ENCODE measurements at places on chromosomes 6 and 20.
A peak's percentile ranks its signal among the peaks of the same experiment; 100 is the strongest.

DNA sequence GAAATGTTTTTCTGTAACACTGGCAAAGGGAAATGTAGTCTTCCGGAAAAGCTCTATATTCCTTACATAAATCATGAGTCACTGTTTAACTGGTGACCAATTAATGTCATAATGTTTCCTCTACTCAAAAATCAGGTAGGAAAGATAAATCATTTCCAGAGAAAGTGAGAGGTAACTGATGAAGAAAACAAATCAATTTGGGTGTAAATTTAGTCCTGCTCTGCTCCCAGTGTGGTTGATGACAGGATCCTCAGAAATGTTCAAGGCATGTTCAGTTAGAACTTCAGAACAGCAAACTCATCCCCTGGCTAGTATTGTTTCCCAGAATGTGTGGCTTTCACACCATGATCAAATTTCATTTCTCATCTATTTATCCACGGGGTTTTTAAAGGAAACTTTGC is 38.8 kb upstream of the SPACA1 start:
- DNase-seq = no peak

GRCh38 chr20:49568278-49569151 is 578 bp upstream of the PTGIS start:
- DNase-seq = no peak

DNA sequence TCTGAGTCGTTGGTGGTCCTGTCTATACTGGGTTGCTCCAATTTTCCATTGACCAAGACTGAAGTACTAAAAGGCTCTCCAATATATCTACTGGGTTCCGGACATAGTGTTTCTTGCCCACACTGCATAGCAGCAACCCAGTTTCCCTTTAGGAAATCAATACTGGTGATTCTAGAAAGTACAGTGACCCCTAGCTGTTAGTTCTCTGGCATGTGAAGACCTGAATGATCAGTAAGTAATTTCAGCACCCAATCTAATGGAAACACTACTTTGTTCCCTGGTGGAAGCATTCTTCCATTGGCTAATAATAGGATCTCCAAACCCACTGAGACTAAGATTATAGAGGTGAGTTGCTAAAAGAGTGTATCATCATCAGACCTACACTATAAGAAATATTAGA is 40.8 kb upstream of the STMND1 start:
- DNase-seq = no peak

DNA sequence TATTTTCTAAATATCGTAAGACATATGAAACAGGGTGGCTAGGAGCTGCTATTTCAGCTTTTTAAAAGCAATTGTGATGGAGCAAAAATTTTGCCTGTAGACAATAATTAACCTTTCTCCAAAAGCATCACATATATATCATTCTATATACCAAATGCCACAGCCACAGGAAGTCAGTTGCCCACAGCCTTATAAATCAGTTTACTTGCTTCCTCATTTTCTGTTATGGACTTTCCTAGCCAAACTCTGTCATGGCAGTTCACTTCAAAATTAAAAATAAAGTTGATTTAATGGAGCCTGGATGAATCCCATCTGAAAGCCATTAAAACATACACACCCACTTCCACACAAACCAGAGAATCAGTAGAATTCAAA is 93.4 kb upstream of the NHSL1 start:
- DNase-seq = no peak

DNA sequence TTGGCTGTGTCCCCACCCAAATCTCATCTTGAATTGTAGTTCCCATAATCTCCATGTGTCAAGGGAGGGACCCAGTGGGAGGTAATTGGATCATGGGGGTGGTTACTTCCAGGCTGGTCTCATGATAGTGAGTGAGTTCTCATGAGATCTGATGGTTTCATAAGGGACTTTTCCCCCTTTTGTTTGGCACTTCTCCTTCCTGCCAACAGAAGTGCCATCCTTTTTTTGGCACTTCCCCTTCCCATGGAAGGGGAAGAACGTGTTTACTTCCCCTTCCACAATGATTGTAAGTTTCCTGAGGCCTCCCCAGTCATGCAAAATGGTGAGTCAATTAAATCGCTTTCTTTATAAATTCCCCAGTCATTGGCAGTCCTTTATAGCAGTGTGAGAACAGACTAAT is 18.0 kb upstream of the PI3 start:
- DNase-seq = no peak

DNA sequence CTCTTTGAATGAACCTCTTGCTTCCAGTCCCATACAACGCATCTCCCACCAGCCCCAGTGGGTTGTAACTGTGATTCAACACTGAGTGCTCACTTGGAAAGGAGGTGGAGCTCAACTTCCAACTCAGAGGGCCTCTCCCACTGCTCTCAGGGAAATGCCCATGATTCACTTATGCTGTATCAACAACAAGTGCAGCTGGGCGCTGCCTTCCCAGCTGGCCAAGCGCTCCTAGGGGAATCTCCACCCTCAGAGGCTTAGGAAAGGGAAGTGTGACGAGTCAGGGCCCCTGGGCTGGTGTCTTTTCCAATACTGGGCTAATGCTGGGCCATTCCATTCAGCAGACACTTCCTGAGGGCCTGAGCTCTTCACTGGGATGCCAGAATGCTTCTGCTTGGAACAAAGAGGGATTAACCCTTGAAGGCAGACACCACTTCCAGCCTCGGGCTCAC is 8.1 kb upstream of the OCSTAMP start:
- DNase-seq = peak; percentile 42

- peak; percentile 24 for DNase-seq
These were observed 129.7 kb downstream of the PRDM13 start for GRCh38 chr6:99736302-99736701.

GRCh38 chr6:33610067-33610466 is 11.1 kb upstream of the ITPR3 start:
- no peak for DNase-seq

DNA sequence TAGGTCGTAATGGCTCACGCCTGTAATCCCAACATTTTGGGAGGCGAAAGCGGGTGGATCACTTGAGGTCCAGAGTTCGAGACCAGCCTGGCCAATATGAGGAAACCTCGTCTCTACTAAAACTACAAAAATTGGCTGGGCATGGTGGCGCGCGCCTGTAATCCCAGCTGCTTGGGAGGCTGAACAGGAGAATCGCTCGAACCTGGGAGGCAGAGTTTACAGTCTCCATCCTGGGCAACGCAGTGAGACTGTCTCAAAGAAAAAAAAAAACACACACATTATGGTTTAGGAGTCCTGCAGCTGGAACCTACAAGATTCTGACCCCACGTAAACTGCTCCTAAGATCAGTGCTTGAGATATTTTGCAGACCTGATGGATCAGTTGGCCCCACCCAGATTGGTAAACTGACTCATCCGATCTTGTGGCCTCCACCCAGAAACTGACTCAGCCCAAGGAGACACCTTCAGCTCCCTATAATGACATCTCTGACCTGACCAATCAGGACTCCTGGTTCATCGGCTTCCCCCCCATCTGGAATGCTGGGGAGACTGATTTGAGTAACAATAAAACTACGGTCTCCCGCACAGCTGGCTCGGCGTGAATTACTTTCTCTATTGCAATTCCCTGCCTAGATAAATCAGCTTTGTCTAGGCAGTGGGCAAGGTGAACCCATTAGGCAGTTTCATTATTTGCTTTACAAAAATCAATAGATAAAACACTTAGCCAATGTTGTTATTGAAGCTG is 96.2 kb upstream of the BTN3A2 start:
- no peak for DNase-seq

DNA sequence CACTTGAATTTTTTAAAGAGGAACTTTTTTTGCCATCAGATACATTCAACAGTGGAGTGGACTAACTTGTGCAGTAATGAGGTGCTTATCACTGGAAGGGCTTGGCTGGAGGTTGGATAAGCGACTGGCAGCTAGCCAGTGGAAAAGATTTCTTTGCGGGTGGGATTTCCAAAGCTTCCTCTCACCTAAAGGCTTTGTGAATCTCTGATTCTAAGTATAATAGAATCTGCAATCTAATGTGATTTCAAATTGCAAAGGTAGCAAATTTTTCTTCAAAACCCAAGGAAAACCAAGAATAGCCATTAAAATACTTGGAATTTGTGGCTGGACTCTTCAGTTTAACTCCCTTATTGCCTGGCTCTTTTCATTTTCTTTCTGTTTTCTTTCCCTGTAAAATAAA is 460.4 kb upstream of the MARCKS start:
- DNase-seq = no peak

DNA sequence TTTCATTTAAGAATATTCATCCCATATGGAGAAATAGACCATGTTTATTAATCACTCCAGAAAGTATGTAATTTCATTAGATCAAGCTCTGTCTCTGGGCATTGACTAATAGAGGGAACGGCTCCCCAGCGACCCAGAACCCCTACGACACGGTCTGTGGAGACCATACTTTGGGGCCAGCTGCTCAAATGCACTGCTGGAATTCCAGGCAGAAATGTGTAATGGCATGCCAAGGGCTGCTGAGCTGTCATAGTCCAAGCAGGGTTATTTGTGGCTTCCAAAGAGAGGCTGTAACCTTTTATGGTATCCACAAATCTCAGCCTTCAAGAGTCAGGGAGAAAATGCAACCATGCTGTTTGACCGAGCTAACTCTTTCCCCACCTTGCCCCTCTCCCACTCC is 755.8 kb downstream of the DHX35 start:
- no peak for DNase-seq

DNA sequence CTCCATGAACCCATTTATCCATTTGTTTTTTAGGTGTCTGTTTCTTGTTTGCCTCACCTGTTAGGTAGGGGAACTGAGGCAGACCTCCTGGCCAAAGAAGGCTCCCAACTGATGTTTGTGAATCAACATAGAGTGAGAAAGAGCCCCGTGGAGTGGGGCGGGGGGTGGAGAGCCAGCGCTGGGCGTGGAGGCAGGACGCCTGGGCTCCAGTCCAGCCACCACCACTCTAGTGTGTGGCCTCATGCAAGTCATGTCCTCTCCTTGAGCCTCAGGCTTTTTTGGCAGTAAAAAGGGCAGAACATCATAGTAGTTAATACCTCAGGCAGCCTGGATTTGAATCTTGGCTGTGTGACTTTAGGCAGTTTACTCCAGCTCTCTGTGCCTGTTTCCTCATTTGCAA is 42.2 kb upstream of the SCRT2 start:
- DNase-seq = no peak

- DNase-seq = no peak
These were observed 523.2 kb upstream of the JARID2 start for GRCh38 chr6:14722704-14723103.

GRCh38 chr6:80339421-80339820 is 232.9 kb downstream of the BCKDHB start:
- no peak for DNase-seq

- DNase-seq = no peak
These were observed 300.1 kb upstream of the SASH1 start for GRCh38 chr6:148042536-148042935.

- no peak for DNase-seq
These were observed 41.1 kb downstream of the CNR1 start for GRCh38 chr6:88124925-88125557.

DNA sequence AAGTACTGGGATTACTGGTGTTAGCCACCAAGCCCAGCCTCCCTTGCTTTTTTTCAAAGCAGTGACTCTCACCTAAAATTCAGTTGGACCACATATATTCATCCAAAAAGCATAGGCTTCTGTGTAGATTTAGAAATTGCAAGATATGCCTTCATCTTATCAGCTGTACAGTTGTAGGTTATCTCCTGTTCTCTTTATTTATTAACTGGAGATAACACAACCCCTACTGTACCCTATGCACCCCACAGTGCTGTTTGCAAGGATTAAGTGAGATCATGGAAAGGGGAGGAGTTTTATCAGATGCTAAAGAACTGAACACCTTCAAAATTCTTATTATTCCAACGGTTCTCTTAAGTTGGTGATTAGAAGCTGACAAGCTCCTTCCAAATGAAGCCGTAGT is 164.4 kb upstream of the JARID2 start:
- no peak for DNase-seq

GRCh38 chr6:24906314-24906713 is 29.4 kb downstream of the RIPOR2 start:
- no peak for DNase-seq

DNA sequence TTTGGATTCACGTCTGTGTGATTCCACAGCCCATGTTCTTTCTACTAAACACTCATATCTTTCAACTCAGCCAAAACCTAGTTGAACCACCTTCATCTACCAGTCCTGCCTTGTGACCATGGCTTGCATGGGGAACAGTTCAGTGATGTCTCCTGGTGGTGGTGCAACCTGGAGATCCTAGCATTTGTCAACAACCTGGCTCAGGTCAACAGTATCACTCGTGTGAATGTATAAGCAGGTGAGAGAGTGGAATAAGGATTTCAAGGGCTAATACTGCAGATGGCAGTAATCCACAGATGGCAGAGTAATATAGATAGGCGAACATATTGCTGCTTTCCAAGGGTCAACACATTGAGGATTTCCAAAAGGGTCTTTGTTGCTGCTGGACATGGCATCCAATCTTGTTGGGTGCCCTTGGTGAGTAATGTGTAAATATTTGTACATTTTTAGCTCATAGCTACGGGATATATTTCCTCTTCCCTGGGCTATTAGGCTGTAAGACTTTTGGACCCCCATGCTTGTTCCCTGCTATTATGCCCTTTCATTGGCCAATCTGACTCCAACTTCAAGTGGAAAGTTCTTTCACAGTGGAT is 13.4 kb downstream of the PBOV1 start:
- no peak for DNase-seq

GRCh38 chr6:110075406-110075805 is 97.3 kb downstream of the GPR6 start:
- DNase-seq = no peak

DNA sequence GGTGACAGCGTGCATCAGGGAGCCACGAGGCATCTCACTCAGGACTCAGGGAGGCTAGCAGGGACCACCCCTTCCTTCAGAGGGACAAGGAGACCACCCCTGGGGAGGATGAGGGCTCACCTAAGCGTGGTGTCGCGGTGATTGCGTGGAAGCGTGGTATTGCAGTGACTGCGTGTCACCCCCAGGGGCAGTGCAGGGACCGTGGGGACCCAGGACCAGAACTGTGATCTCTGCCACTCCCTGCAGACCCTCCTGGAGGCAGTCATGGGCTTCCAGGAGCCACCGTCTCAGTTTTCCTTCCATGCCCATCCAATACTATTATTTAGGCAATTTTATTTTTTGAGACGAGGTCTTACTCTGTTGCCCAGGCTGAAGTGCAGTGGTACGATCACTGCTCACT is 147.1 kb downstream of the TAF4 start:
- DNase-seq = peak; percentile 29

- DNase-seq = no peak
These were observed 45.2 kb upstream of the PAK5 start for GRCh38 chr20:9884061-9884460.

GRCh38 chr6:1792989-1793388 is 183.3 kb downstream of the FOXC1 start:
- DNase-seq = peak; percentile 71

GRCh38 chr20:30892541-30893345 is 364.7 kb upstream of the DEFB115 start:
- no peak for DNase-seq

GRCh38 chr6:53630533-53631226 is 34.9 kb downstream of the KLHL31 start:
- DNase-seq = no peak

- DNase-seq = peak; percentile 25
These were observed 5.9 kb downstream of the WASF1 start for GRCh38 chr6:110173506-110174132.

GRCh38 chr6:134318236-134318973 is 493 bp upstream of the SGK1 start:
- no peak for DNase-seq
